ENCODE measurements at places on chromosomes 6 and 20. TPM values are rescaled to one million over a fixed set of nuclear protein-coding genes. Genes with fewer than 3 reads are reported as not detected.

TSBP1 gene
- total RNA-seq, result not detected

ADGRF5 gene
- not detected for total RNA-seq

MEI4 gene
- 0.55 TPM for total RNA-seq

SYCP2 gene
- 0.70 TPM for total RNA-seq

FLRT3 gene
- 2.1 TPM for total RNA-seq

LIME1 gene
- total RNA-seq, result 12.8 TPM

PCNA gene
- total RNA-seq, result 274 TPM

IL20RA gene
- 0.74 TPM for total RNA-seq

CALHM4 gene
- total RNA-seq, result not detected

NKX2-2 gene
- total RNA-seq, result 0.11 TPM

LHFPL5 gene
- not detected for total RNA-seq

TMEM244 gene
- total RNA-seq, result not detected

FAM83D gene
- total RNA-seq, result 51.6 TPM

CLPSL1 gene
- not detected for total RNA-seq

MMS22L gene
- total RNA-seq, result 52.8 TPM

CLIC5 gene
- 0.20 TPM for total RNA-seq

SLPI gene
- total RNA-seq, result not detected

NCOA7 gene
- 7.1 TPM for total RNA-seq

NKAIN4 gene
- total RNA-seq, result 20.9 TPM

RBM24 gene
- 0.55 TPM for total RNA-seq

BPIFA1 gene
- not detected for total RNA-seq

DCBLD1 gene
- total RNA-seq, result 8.5 TPM

TMEM14C gene
- 94.4 TPM for total RNA-seq

SPATA25 gene
- total RNA-seq, result 1.8 TPM

Data from H9 (cell line).